ENCODE measurements at places on chromosomes 3 and 15.

DNA sequence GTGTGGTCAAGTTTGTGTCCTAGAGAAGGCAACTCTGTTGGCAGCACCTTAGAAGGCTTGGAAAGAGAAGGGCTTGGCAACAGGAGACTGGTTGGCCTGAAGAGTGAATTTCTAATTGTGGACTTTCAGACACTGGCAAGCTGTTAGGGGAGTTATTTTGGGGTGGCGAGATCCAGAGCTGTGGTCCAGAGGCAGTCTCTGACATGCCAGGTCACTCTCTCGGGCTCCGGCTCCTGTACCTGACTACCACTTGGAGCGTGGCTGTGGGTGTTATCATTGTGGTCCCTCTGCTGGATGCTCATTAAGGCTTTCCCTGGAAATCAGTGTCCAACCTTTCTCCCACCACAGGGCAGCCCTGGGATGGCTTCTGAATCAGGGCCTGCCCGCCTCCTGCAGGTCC, 209.0 kb downstream of the SLCO3A1 start:
- DNase-seq, result no peak

- no peak for DNase-seq
Measured at GRCh38 chr15:81152799-81153198, 18.7 kb downstream of the CFAP161 start.

DNA sequence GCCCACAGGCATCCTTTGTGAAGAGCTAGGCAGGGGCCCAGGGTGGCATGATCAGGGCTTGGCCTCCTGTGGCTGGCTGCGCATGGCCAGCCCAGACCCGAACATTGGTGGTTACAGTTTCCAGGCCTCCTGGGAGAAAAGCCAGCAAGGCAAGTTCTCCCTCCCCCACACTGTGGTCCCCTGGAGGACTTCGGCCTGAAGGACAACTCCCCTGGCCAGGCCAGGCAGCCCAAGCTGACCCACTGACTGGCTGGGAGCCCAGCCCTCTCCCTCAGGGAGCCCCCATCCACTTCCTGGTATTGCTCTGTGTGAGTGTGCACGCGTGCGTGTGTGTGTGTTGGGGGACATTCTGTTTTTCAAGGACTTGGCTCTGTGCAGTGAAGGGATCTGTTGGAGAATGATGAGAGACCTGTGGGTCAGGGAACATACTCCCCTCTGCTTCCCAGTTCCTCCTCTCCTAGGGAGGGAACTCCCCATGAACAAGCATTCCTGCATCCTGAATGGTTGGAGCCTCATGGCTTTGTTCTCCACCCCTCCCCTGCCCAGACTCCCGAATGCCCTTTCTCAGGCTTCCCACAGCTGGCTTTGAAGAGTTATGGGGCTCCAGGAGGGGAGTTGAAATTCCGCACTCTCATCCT, 29.5 kb downstream of the CORO2B start:
- DNase-seq, result no peak

GRCh38 chr15:64685230-64685888, 90.0 kb downstream of the RBPMS2 start:
- no peak for DNase-seq

GRCh38 chr15:83919319-83919830, 265.5 kb downstream of the ADAMTSL3 start:
- no peak for DNase-seq

Data from iPS DF 6.9 (cell line).